ENCODE measurements at places on chromosomes 2 and 18.

DNA sequence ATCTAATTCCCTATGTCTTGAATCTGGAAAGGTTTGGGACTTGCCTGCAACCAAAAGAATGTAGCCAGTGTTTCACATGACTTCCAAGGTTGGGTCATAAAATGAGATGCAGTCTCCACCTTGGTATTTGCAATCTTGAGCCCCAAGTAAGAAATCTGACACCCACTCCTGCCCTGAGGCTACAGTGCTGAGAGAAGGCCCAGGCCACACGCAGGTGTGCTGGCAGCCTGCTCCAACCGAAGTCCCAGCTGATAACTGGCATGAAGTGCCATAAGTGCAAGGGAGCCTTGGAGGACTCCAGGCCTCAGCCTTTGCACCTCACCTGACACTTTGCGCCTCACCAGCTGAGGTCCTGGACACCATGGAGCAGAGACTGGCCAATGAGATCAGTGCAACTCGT, 182.7 kb downstream of the ANAPC1 start:
- DNase-seq: no peak

- DNase-seq: no peak
These were observed 86.0 kb downstream of the VWA3B start for GRCh38 chr2:98172951-98173350.

DNA sequence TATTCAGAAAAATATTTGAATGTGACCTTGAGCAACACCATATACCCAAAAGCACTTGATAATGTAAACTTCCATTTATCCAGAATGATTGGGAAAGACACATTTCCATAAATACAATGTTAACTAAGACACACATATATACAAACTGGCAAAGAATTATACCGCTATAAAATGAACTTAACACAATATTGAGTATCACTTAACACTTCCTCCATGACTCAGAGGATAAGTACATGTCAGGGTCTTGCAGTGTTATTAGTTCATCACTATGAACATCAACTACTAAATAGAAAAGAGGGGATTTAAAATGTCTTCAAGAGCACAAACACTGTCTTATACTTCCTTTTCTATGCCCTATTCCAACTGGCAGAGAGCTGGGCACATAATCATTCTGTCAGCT, 18.6 kb downstream of the WDSUB1 start:
- DNase-seq: no peak

GRCh38 chr2:200403814-200404213, 97.3 kb downstream of the SPATS2L start:
- DNase-seq: no peak

DNA sequence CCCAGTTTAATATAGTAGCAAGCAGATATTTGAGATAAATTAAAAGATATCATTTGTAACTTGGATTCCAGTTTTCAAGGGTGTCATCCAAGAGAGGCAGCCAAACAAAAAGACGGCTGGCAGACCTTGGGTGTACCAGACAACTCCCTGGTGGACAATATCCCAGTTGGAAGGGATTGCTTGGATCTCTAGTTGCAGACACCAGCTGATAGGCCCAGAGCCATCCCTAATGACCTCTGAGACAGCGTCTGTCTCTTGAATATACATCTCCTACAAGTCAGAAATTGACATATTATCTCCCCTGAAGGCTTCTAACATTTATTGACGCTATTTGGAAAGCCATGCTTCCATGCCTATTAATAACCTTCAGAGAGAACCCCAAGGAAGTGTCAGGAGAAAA, 67.7 kb downstream of the ACVR1 start:
- no peak for DNase-seq

GRCh38 chr18:26646901-26647300, 98.5 kb upstream of the KCTD1 start:
- no peak for DNase-seq

DNA sequence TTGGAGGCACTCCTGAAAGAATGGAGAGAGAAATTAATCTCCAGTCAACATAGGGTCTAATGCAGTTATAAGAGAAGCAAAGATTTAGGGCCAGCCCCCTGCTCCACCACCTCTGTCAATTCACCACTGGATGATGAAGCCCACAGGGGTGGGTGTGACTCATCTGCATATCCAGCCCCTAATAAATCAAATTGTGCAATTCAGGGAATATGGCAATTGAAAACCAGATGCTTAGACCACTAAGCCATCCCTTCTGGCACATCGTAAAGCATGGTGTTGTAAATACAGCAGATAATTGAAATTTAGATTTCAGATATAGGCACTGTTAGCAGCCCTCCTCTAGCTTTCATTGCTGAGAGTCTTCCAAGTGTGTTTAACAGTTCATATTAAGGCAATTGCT, 541.4 kb downstream of the PARD3B start:
- no peak for DNase-seq

DNA sequence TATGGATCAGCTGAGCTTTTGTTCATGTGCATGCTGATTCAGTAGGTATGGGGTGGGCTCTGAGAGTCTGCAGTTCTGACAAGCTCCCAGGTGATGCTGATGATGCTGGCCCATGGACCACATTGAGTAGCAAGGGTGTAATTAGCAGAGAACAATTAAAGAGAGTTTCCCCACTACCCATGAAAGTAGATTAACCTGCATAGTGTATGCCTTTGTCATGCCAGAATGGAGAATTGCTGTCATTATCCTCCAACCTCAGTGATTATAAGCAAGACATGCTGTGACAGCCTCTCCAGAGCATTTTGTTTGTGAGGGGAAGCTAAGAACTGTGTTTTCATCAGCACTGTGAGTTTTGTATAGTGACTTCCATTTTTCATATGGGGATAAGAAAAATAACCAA, 59.5 kb upstream of the LYPD1 start:
- no peak for DNase-seq

DNA sequence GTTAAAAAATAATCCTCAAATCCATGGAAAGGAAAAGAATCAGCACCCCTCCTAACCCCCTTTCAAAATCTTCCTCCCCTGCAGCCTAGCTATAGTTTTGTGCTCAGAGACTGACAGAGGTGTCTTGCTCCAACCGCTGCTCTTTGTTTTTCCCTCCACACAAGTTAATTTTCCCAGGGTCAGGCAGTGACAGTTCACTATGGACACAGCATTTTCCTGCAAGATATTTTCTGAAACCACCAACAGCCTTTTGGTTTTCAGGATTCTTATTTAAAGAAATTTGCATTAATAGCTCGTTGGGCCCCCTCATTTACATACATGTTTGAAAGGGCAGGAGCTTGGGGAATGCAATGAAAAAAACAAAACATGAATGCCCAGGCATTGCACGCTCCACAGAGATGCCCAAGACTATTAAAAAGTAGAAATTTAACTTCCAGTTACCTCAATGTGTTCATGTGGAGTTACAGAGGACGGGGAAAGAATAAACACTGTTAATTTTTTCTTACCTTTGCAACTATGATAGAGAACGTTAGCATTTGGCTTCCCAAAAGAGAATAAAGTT, 71.4 kb upstream of the CXCR4 start:
- DNase-seq: no peak

GRCh38 chr2:238847419-238847801, 475 bp upstream of the TWIST2 start:
- DNase-seq: no peak

DNA sequence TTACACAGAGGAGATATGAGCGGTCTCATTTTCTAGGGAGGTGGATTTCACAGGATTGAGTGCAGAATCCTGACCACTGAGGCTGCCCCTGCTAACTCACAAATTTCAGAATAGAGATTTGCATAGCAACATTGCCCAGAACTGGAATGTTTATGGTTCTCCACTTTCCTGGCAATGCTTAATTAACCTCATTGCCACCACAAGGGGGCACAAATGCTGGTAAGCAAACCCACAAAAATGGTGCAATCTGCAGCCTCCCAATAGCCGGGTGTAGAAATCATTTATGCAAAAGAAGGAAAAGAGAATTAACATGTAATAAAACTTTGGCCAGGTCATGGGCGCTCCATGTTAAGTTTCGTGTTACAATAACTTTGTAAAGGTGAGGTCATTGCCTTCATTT, 112.4 kb downstream of the CYRIA start:
- peak; percentile 25 for DNase-seq

- DNase-seq: no peak
These were observed 14.9 kb upstream of the MBP start for GRCh38 chr18:77147418-77147852.

DNA sequence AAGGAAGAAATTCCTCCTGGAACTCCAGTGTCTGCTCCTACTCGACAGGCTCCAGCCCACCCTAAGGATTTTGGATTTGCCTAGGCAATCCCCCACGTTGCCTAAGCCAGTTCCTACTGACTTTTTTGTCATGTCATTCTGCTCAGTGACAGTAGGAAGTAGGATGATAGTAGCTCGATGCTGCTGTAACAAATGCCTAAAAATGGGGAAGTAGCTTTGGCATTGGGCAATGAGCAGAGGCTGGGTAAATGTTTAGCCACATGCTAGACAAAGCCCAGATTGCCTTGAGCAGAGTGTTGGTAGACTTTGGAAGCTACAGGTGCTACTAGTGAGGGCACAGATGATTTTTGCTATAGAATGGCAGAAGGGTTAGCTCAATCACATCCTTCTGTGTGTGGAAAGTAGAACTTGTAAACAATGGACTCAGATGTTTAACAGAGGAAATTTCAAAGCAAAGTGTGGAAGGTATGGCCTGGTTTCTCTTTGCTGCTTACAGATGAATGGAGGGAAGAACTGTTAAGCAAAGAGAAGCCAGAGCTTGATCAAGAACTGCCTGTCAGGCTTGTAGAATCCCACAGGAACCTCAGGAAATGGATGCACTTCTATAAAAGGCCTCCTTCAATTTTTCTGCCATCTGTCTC, 154.8 kb downstream of the RNF144A start:
- no peak for DNase-seq

DNA sequence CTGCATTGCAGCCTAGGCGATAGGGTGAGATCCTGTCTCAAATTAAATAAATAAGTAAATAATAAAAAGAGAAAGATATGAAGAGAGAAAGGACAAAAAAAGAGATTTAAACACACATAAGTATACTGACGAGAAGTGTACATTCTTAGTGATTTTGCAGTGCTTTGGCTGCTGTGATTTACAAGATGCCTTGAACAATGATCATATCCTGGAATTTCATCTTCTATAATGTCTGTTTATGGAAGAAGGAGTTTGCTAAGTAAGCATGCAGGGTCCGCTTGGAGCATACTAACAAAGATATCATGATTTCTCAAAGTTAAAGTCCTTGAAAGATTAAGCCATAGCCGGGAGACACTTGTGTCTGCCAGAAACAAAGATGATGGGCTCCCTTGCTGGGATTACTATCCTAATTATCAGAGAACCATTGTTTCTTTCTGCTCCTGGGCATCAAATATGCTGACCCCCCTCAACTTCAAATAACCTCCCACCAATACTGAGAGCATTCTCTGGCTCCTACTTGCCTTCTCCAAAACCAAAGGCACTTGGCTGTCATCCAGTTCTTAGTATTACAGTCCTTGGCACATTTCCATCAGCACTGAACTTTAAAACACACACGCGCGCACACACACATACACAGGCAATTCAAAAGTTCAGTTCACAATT, 47.5 kb upstream of the STAM2 start:
- DNase-seq: peak; percentile 40

- DNase-seq: no peak
These were observed 359.4 kb downstream of the PTPRM start for GRCh38 chr18:7926526-7926925.

- DNase-seq: no peak
These were observed 6.1 kb downstream of the LBH start for GRCh38 chr2:30237239-30237965.

DNA sequence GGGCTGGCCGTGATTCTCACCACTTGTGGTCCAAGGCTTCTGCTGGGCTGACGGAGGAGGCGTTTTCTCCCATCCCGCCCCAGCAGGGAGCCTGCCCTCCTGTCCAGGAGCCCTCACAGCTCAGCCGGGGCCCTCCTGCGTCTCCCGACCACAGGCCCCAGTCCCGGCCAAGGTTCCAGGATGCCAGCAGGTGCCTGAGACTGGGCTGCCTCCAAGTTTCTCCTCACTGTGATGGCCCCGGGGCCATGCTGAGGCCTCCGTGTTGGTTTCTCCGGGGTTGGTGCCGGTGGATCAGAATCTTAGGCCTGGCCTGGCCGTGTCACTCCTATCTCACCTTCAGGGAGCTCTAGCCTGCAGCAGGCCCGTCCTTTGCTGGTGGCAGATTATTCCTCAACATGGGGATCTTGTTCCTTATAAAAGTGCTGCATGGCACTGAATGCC, 5.9 kb downstream of the KCNG2 start:
- no peak for DNase-seq

DNA sequence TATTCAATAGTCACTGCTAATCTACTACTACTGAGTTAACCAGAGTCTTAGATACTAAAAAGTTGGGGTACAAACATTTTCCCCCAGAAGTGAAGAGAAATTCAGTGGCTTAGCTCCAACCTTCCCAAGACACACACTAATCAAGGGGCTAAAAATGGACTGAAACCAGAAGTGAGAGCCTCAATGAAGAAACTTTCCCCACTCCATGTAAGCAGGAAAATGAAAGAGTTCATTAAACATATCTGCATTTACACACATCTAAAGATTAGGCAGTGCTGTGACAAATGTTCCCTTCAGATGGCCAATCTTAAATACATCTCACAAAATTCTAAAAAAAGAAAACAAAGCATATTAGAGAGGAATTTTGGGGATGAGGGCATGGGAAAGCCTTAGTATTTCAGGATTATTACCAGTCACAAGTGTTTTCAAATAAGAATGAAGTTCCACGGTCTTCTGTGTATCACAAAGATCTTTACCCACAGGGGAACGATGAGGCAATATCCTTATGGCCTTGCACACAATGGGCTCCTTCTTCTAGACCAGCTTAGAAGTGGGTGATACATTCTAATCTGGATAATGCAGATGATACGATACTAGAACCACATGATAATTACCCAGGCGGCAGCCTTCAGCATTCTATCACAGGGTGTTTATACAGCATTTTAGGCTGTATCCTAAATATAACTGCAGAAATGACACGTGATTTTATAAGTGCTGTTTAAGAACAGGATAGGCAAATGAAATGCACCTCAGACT, 17.1 kb downstream of the ANKRD44 start:
- no peak for DNase-seq

GRCh38 chr2:23112517-23112916, 272.5 kb upstream of the KLHL29 start:
- no peak for DNase-seq
